T-helper 9 cell (primary cell): ENCODE measurements at places on chromosomes 13 and 19.

GRCh38 chr19:16094360-16095070, 17.2 kb upstream of the RAB8A start:
- DNase-seq, result no peak

DNA sequence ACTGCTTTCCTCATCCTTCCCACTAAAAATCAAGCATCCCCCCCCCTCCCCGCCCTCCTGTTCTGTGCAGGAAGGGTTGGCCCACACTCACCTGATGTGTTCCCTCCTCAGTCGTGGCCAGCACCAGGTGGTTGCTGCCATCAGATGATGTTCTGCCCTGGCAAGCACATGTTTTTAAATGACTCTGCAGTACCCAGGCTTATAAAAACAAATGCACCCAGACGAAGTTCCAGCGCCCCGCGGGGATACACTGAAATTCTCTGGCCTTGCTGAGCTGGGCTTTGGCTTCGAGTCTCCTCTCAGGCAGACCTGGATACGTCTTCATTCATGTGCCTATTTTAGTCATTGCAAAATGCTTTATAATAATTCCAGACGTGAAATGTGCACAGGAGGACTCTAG, 316.3 kb downstream of the DLEU7 start:
- DNase-seq, result no peak

GRCh38 chr19:35048911-35049411, 7.4 kb downstream of the HPN start:
- DNase-seq, result no peak

DNA sequence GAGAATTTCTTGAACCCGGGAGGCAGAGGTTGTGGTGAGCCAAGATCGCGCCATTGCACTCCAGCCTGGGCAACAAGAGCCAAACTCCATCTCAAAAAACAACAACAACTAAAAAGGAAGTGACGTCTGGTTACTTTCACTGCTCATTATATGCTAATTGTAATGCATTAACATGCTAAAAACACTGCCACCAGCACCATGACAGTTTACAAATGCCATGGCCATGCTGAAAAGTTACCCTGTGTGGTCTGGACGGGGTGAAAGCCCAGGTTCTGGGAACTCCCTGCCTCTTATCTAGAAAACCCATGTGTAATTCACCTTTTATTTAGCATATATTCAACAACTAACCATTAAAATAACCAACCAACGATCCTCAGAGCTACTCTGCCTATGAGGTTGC, 28.1 kb downstream of the CPT1C start:
- no peak for DNase-seq

DNA sequence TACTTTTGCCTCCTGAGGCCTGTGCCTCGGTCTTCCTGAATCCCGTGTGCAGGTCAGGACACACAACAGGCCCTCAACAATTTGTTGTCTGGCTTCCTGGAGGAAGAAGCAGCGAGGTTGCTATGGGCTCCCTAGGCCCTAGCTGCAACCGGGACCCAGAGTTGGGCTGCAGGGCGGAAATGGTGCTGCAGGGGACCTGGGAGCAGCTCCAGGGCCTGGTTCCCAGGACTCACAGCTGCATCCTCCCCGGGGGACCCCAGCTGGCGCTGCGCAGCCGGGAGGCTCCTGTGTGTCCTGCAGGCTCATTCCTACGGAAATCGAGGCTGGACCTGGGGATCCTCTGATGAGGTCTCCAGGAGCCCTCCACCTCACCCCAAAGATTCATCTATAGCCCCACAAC, 999 bp upstream of the TNFAIP8L1 start:
- no peak for DNase-seq

- no peak for DNase-seq
Measured at GRCh38 chr13:33828431-33829129, 10.6 kb downstream of the RFC3 start.

- no peak for DNase-seq
Measured at GRCh38 chr13:90798381-90798780, 549.1 kb upstream of the MIR17HG start.
